ENCODE measurements at places on chromosomes 11 and 22.

DNA sequence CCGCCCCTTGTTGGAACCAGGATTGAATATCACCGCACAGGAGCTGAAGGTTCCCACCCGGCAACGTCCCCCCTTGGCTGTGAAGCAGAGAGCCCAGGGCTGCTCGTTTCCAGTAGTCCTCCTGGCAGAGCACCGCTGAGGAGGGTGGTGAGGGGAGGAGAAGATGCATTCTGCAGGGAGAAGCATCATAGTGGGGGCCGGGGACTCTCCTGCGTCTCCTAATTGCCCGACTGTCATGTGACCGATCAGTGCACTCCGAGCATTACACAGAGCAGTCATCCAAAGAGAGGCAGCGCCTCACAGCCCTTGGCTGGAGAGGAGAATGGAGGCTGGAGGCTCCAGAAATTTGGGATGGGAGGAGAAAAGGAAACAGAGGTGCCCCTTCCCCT, 85.0 kb upstream of the SEPTIN5 start:
- no peak for DNase-seq

DNA sequence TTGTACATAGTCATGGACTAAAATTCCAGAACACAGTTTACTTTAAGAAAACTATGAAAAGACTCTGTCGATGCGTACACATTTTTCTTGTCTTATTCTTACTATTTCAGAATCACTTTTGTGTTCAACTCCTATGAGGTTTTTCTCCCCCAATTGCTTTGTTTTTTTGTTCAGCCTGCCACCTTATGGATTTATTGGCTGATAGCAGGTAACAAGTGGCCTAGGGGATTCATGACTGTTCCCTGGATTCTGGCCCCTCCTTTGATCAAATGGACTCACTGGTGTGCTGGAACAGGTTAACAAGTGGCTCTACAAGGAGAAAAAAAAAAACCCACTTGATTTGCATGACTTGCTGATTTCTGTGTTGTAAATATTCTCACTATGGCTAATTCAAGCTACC, 10.6 kb downstream of the MMP20 start:
- DNase-seq = no peak

DNA sequence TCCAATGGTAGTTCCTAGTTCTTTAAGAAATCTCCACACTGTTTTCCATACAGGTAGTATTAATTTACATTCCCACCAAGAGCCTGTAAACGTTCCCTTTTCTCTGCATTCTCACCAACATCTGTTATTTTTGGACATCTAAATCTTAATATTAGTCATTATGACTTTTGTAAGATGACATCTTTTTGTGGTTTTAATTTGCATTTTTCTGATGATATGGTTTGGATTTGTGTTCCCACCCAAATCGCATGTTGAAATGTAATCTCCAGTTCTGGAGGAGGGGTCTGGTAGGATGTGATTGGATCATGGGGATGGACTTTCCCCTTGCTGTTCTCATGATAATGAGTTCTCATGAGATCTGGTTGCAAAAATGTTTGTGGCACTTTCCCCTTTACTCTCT, 89.0 kb downstream of the MUC15 start:
- DNase-seq = no peak

DNA sequence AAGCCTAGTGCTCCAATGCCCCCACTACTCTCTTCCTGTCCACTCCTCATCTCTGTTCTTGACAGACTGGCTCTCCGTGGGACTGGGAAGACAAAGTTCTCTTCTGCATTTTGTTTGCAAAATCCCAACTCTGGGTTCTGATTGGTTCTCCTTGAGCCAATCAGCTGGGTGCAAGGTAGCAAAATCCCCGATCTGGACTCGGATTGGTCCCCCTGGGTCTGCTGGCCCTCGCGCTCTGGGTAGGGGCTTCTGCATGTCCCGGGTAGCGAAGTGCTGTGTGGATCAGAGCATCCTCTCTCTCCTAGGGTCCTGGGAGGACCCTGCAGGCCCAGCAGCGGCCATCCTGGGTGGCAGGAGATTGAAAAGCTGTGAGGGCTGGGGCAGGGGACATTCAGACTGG, 22.3 kb upstream of the A4GALT start:
- no peak for DNase-seq
